ENCODE measurements at places on chromosomes 2 and 18.

GRCh38 chr18:7070466-7070865 lies 47.1 kb downstream of the LAMA1 start:
- no peak for DNase-seq

GRCh38 chr18:75592527-75592926 lies 165.0 kb upstream of the SMIM21 start:
- DNase-seq, result no peak

- DNase-seq, result no peak
Observed at GRCh38 chr2:82344670-82345069, 2040.1 kb upstream of the LRRTM1 start.

DNA sequence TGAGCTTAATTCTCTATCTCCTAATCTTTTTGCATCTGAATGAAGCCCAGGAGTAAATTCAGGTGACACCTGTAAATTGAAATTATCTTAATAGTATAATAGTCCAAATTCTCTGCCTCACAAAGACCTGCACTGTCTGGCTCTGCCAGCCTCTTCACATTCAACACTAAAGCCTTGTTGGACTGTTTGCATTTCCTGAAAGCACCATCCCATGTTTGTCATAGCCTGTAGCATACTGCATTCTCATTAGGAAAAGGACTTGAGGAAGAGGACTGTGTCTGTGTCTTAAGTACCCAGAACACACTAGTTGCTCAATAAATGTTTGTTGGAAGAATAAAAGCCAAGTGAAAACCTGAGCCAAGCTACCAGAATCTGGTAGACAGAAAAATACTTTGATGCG lies 42.9 kb upstream of the GRHL1 start:
- no peak for DNase-seq

GRCh38 chr2:75928093-75928492 lies 217.4 kb upstream of the GCFC2 start:
- no peak for DNase-seq

- DNase-seq, result no peak
Observed at GRCh38 chr2:127843677-127844076, 14.3 kb downstream of the POLR2D start.

- no peak for DNase-seq
Observed at GRCh38 chr2:236628256-236628901, 58.8 kb downstream of the ACKR3 start.

DNA sequence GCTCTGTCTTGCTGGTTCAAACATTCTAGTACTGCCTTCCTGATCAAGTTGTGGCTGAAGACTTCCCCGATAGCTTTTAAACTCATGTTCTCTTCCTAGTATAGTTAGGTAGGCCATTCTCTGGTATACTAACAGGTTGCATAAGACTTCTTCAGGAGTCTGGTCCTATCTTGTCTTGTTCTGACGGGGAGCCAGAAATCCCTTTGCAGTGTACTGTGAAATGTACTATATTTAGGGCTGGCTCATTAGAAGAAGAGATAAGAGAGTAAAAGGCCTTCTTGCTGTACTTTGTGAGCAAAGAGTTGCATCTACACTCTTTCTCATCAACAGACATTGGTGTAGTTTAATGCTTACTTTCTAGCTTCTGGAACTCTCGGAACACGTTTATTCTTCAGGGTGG lies 331.9 kb downstream of the NUP35 start:
- no peak for DNase-seq

- no peak for DNase-seq
Observed at GRCh38 chr2:148899638-148900318, 24.8 kb downstream of the KIF5C start.

DNA sequence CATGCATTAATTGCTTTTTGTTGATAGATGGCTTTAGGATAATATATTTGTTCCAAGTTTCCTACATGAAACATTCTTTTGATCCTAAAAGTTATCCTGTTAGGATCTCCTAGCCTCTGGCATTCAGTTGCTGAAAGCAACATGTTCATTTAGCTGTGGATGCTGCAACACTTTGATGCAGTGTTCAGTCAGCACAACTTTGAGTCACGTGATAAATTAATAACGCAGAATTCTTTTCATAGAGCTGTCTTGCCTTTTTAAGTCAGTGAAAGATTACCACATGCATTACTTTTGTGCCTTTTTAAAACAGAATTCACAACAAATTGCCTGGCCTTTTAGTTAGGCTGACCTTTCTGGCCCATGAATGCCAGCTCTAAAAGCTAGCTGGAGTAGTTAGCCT lies 1467.9 kb upstream of the ZEB2 start:
- no peak for DNase-seq

- no peak for DNase-seq
Observed at GRCh38 chr2:133489641-133490410, 78.4 kb downstream of the NCKAP5 start.

GRCh38 chr2:45067859-45068570 lies 58.8 kb upstream of the SIX2 start:
- no peak for DNase-seq

- DNase-seq, result no peak
Observed at GRCh38 chr2:42907835-42908234, 115.5 kb upstream of the HAAO start.

- no peak for DNase-seq
Observed at GRCh38 chr18:80074183-80074582, 34.9 kb upstream of the ADNP2 start.

GRCh38 chr2:36820942-36821605 lies 124.6 kb downstream of the VIT start:
- no peak for DNase-seq

- DNase-seq, result no peak
Observed at GRCh38 chr2:29024882-29025430, 43.9 kb downstream of the TOGARAM2 start.

- DNase-seq, result no peak
Observed at GRCh38 chr18:6405237-6406074, 9.3 kb downstream of the L3MBTL4 start.

DNA sequence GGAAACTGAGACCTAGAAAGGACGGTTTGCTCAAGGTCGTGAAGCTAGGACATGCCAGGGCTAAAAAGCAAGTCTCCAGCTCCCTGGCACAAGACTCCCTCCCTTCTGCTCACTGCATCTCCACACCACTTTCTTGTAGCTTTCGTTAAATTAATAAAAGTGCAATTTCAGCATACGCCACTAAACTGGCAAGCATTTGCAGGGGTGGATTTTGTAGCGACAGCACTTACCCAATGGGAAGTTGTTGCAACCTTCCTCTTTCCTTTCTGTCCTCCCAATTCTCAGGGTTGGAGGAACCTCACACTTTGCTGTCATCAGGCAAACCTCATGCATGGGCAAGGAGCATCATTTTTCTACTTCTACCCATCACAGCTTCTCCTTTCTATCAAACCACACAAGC lies 7.4 kb upstream of the RHOB start:
- no peak for DNase-seq

DNA sequence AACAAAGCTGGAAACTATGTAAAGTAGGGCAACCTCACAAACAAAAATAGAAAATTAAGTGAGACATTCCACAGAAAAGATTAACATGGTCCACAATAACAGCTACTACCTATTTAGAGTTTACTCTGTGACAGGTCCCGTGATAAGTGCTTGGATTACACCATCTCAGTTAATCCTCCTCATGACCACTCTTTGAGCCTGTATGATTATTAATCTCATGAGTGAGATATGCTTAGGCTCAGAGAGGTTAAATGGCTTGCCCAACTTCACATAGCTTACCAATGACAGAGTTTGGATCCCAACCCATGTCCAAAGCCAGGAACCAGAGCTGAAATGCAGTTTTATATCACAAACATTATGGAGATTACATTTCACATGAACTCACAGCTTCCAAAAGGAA lies 37.3 kb upstream of the KLF7 start:
- no peak for DNase-seq

DNA sequence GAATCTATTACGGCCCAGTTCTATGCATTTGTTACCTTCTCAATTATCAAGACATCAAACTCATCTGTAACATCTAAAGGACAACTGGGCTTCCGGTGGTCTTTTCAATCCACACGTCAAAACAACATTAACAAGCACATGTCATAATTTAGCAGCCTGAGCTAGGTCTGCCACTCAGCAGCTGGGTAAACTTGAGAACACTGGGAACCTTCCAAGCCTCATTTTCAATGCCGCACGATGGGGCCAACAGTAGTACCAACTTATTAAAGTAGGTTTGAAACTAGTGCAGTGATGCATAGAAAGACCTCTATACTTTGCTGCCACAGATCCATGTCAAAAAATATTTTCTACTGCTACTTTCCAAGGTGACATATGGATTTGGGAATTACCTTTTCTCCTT lies 60.4 kb downstream of the COL4A4 start:
- no peak for DNase-seq

DNA sequence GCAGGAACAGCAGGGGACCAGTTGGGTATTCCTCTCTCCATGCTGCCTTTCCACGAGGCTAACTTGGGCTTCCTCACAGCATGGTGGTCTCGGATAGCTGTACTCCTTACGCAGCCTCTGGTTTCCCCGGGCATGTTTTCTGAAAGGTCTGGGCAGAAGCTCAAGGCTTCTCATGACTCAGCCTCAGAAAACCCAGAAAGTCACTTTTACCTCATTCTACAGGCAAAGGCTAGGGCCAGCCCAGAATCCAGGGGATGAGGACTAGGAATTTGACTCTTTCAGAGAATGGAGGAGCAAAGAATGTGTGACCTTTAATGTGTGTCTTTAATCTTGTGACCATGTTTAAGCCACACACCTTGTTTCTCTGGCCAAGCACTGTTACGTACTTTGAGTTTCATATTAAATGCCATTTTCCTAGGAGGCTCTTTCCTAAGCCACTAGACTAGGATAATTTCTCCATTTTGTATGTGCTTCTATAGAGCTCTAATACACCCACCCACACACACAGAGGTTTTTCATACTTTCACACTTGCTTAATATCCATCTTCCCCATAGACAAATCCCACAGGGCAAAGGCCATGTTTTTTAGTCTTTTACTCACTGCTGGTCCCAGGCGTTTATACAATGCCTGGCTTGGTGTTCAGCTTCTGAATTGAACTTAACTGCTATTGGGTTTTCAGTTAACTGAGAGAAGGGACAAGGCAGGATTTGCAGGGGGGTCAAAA lies 77.3 kb downstream of the LONRF2 start:
- DNase-seq, result no peak

GRCh38 chr18:77136871-77137665 lies 4.5 kb upstream of the MBP start:
- no peak for DNase-seq

DNA sequence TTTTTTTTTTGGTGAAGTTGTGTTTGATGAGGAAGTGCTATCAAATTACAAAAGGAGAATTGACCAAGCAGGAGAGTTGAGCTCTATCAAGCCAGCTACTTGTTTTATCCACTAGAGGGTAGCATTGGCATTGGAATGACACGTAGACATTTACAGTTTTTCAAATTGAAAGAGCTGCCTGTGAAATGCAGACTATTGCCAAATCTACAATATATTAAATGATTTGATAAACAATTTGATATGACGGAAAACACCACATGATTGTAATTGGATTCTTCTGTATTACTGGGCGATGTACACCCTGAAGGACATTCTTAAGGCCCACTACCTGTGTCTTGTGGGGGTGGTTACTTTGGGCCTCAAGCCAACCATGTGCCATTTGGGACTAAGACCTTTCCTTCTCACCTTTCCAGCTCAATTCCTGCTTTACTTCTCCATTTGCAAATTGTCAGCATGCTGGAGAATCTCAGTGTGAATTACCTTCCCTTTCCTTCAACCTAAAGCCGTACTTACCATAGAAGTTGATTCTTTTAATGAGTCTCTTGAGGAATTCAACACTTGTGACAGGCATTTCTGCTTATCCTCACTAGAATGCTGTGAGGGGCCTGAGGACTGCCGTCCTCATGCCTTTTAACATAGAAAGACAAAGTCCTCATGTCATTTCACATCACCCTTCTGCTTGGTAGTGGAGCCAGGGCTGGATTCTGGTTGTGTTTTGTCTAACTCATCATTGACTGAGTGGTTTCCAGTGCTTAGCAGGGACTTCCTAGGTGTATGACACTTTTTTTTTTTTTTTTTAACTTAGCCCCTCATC lies 134.8 kb upstream of the THUMPD2 start:
- DNase-seq, result no peak

DNA sequence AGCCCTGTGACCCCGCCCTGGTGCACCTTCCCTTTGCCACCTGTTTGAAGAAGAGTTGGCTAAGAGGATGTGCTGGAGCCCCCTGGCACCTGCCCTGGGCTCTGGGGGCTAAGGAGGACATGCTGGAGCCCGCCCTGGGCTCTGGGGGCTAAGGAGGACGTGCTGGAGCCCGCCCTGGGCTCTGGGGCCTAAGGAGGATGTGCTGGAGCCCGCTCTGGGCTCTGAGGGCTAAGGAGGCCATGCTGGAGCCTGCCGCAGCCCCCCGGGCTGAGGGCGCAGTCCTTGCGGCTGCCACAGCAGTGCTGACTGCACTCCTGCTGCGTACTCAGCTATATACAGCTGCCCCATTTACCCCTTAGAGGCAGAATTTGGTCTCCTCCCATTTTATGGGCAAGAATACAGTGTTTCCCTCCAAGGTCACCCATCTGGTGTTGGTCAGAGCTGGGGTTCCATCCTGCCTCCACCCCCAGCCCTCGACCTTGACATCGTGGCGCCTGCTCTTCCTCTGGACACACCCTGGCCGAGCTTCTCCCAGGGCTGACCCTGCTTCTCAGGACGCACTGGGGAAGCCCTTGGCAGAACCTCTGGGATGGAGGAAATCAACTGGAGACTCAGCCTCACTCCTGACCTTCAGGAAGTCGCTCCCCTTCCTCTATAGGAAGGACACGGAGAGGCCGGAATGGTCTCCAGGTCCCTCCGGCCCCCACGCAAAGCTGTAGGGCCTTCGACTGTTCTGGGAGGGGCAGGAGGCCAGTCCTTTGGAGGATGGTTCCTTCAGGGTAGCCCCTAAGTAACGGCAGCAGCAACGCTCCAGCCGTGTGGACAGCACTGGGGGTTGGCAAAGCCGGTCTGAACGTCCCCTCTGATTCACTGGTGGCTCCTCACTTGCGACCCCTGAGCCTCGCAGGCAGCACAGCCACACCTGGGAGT lies 65.0 kb upstream of the HPCAL1 start:
- DNase-seq, result no peak

GRCh38 chr18:62069556-62069955 lies 117.3 kb downstream of the PIGN start:
- no peak for DNase-seq

DNA sequence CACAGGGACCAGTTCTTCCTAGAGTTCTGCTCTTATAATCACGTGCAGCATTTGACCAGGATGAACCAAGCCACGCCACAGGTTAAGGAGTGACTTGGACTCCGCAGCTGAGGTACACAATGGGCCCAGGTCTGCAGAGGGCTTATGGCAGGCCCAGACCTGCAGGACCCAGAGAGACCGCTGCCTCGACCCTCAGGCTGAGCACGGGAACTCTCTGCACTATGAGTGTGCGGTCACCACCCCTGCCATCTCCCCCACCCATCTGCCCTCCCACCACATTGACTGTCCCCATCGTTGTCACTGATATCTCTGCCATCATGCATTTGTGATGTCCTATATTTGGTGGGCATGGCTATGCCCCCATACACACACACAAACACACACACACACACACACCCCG lies 45.7 kb upstream of the HPCAL1 start:
- no peak for DNase-seq

All from stimulated activated CD4-positive, alpha-beta T cell treated with anti-CD3 and anti-CD28 coated beads, Interleukin-4, amount 100 ng/mL, for 48 hours (primary cell).